ENCODE measurements at places on chromosomes 7 and 10. TPM values are rescaled to one million over a fixed set of nuclear protein-coding genes. Genes with fewer than 3 reads are reported as not detected.

OLAH gene
- total RNA-seq, result 3.7 TPM

GRM3 gene
- total RNA-seq, result not detected

NODAL gene
- not detected for total RNA-seq

CCDC6 gene
- total RNA-seq, result 21.1 TPM

OR2A5 gene
- not detected for total RNA-seq

RELN gene
- 0.11 TPM for total RNA-seq

MAGI2 gene
- 4.0 TPM for total RNA-seq

PMS2 gene
- total RNA-seq, result 13.2 TPM

CYCS gene
- total RNA-seq, result 11.5 TPM

DNA sequence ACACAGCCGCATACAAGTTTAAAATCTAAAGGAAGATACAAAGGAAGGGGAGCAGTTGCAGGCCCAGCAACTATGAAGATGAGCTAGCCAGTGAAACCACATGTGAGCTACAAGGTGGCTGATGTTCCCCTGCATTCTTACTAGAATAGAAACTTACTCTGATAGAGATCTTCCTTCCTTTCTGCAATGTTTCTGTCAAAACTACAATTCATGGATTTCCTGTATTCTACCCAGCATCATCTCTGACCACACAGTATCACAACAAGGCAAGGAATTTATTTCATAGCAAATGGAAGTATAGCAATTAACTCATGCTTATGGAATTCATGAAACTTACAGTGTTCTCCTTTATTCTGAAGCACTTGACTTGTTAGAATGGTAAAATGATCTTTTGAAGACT lies 68.7 kb upstream of the AASS start:
- no peak overlapping the region for H3K4me3 ChIP-seq
- no peaks in the 10 kb centered on the region for H3K36me3 ChIP-seq
- no peak overlapping the region for H3K27ac ChIP-seq
- H3K27me3 ChIP-seq, result no peaks in the 10 kb centered on the region
- H3K4me1 ChIP-seq, result no peaks in the 10 kb centered on the region

DNA sequence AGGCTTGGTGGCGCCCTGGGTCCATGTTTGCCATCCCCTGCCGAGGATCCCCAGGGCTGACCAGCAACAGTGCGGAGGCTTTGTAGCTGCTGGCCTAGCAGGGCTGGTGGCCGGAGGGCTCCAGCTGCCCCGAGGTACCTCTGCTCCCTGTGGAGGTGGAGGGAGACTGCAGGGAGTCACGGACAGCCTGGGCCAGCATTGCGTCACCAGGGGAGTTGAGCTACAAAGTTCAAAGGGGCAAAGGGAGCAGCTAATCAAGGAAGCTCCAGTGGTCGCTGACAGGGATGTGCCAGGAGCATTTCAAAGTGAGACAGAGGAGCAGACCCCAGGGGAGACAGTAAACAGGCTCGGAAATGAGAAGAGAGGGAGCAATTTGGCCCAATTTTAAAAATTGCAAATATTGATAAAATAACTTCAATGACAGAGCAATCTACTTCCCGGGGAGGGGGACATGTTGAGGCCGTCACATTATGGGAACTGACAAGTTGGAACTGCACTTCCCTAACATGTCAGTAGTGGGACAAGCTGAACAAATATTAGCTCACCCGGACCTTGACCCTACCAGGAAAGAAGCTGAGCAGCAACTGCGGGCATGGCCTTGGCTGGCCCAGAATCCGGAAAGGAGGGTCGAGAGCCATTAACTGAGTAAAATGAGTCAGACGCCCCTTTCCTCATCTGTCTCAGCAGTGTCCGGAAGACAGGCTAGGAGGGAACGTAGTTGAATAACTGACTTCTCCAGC lies 39.4 kb downstream of the BTBD16 start:
- H3K36me3 ChIP-seq, result no peaks in the 10 kb centered on the region
- peak overlapping the region; percentile 93 for H3K27ac ChIP-seq
- no peak for DNase-seq
- H3K4me3 ChIP-seq, result no peak overlapping the region
- H3K4me1 ChIP-seq, result peaks cover 10% of the 10 kb centered on the region
- no peaks in the 10 kb centered on the region for H3K27me3 ChIP-seq

DNA sequence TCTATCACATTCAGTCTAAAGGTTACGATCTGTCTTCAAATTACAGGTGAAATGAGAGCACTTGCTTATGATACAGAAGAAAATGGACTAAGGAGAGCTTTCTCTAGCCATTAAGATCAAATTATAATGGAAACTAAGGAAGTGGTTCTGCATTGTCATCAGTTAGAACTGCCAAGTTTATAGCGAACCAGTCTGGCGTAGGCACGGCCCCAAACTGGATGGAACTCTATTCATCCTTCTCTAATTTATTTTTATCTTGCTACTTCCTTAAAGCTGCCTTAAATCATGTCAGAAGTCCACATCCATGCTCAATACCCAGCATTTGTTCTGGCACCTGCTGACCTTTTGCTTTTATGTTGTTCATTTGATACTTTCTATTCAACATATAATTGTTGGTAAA lies 63.7 kb upstream of the APBB1IP start:
- H3K4me1 ChIP-seq, result no peaks in the 10 kb centered on the region
- H3K36me3 ChIP-seq, result no peaks in the 10 kb centered on the region
- H3K27ac ChIP-seq, result no peak overlapping the region
- no peaks in the 10 kb centered on the region for H3K27me3 ChIP-seq
- DNase-seq, result no peak

GRCh38 chr7:37690206-37690605 lies 6.6 kb downstream of the GPR141 start:
- no peak for DNase-seq
- H3K27ac ChIP-seq, result no peak overlapping the region
- H3K4me1 ChIP-seq, result no peaks in the 10 kb centered on the region
- H3K27me3 ChIP-seq, result no peaks in the 10 kb centered on the region
- H3K36me3 ChIP-seq, result no peaks in the 10 kb centered on the region

- no peak overlapping the region for H3K27ac ChIP-seq
- no peak for DNase-seq
- no peak overlapping the region for H3K4me3 ChIP-seq
- no peaks in the 10 kb centered on the region for H3K27me3 ChIP-seq
- no peaks in the 10 kb centered on the region for H3K4me1 ChIP-seq
These were observed 179.2 kb downstream of the FRMD4A start for GRCh38 chr10:14151571-14151970.

GRCh38 chr10:22010973-22011408 lies 7.5 kb upstream of the DNAJC1 start:
- no peaks in the 10 kb centered on the region for H3K27me3 ChIP-seq
- no peak overlapping the region for H3K4me3 ChIP-seq
- no peak overlapping the region for H3K27ac ChIP-seq
- H3K4me1 ChIP-seq, result no peaks in the 10 kb centered on the region
- DNase-seq, result no peak

DNA sequence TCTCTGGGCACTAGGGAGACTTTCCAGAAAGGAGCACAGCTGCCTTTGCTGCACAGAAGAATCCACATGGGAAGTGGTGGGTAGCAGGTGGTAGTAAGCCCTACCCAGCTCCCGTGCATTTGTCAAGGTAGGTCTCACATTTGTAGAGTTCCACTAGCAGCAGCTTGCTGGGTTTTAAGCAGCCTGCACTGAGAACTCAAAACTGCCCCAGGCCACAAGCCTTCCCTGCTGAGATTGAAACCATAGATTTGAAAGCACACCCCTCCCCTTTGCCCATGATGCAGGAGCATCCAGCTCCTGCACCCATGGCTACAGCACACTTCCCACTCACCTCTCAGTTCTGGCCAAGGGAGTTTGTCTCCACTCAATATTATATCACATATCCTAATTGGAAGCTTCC lies 604.5 kb upstream of the STEAP1 start:
- no peak overlapping the region for H3K27ac ChIP-seq
- DNase-seq, result no peak
- no peaks in the 10 kb centered on the region for H3K4me1 ChIP-seq
- no peaks in the 10 kb centered on the region for H3K36me3 ChIP-seq

DNA sequence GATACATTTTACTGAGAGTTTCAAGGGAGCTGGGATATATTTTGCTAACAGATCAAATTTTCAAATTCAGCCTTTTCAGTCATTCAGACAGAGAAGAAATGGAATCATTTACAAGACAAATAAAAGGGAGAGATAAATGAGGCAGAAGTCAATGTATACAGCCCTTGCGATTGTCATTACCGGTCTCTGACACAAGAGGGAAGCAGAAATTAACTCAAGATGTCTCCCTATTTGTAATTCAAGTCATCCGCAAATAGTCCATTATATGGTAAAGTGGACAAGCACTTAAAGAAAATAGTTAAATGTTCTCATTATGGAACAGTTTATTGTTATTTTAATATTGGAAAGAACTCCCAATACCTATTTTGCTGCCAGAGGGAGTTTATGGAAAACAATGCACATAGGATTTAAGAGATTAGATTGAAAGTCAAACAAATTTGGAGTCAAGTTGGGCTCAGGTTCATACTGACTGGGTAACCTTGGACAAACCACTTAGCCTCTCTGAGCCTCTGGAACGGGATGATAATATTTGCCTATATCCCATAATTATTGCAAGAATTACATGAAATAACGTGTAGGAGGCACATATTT lies 89.3 kb upstream of the PRKCQ start:
- DNase-seq, result no peak
- H3K4me3 ChIP-seq, result no peak overlapping the region
- H3K27ac ChIP-seq, result no peak overlapping the region
- H3K4me1 ChIP-seq, result no peaks in the 10 kb centered on the region
- H3K36me3 ChIP-seq, result no peaks in the 10 kb centered on the region

- H3K27ac ChIP-seq, result peak overlapping the region; percentile 69
- DNase-seq, result no peak
- no peaks in the 10 kb centered on the region for H3K36me3 ChIP-seq
- no peak overlapping the region for H3K4me3 ChIP-seq
These were observed 63.7 kb upstream of the STEAP1B start for GRCh38 chr7:22563621-22564241.

GRCh38 chr10:94225589-94225988 lies 137.2 kb downstream of the NOC3L start:
- DNase-seq, result no peak
- H3K4me1 ChIP-seq, result no peaks in the 10 kb centered on the region
- H3K27me3 ChIP-seq, result no peaks in the 10 kb centered on the region
- H3K4me3 ChIP-seq, result no peak overlapping the region

DNA sequence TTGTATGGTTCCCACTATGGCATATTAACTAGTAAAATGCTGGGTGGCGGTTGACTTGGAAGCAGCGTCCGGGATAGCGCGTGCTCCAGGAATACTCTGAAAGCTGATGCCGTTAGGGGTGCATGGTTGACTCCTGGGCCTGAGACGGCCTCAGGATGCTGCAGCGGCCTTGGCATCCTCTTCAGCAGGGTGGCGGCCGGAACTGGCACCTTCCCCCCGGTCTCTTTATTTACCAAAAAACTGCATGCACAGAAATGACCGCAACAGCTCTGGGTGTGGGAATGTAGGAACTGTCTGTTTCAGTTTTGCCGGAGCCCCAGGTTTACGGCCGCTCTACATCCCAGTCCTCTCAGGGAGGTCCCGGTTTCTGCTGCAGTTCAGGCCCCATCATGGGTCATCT lies 28.8 kb downstream of the PFKP start:
- H3K4me1 ChIP-seq, result peaks cover 14% of the 10 kb centered on the region
- H3K4me3 ChIP-seq, result peak overlapping the region; percentile 56
- H3K27ac ChIP-seq, result peak overlapping the region; percentile 90
- H3K36me3 ChIP-seq, result peaks cover 6% of the 10 kb centered on the region

- no peak for DNase-seq
- H3K27me3 ChIP-seq, result no peaks in the 10 kb centered on the region
- no peaks in the 10 kb centered on the region for H3K4me1 ChIP-seq
- no peaks in the 10 kb centered on the region for H3K36me3 ChIP-seq
- H3K4me3 ChIP-seq, result no peak overlapping the region
- no peak overlapping the region for H3K27ac ChIP-seq
These were observed 28.2 kb upstream of the ASL start for GRCh38 chr7:66047426-66047825.

DNA sequence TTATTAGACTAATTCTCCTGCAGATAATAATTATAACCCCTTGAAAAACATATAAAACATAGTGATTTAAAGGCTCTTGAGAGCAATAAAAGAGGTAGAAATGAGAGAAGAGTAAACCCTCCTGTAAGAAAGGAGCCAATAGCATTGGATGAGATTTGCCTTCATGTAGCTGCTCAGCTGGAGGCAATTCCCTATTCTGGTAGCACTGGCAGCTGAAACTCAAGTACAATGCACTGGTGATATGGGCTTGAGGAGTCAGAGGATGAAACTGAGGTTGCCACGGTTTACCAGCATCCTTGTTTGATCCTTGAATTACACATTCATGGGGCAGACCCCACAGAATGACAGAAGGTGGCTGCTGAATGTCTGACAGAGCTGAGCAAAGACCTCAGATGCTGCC lies 76.4 kb downstream of the CTTNBP2 start:
- peaks cover 4% of the 10 kb centered on the region for H3K36me3 ChIP-seq
- no peaks in the 10 kb centered on the region for H3K4me1 ChIP-seq
- H3K27me3 ChIP-seq, result no peaks in the 10 kb centered on the region
- no peak overlapping the region for H3K27ac ChIP-seq

GRCh38 chr7:18497082-18497481 lies 1.5 kb downstream of the HDAC9 start:
- no peaks in the 10 kb centered on the region for H3K27me3 ChIP-seq
- peak overlapping the region; percentile 67 for H3K4me3 ChIP-seq

- no peak overlapping the region for H3K27ac ChIP-seq
- H3K4me1 ChIP-seq, result no peaks in the 10 kb centered on the region
- H3K4me3 ChIP-seq, result no peak overlapping the region
These were observed 15.7 kb upstream of the CYREN start for GRCh38 chr7:135186261-135186540.

DNA sequence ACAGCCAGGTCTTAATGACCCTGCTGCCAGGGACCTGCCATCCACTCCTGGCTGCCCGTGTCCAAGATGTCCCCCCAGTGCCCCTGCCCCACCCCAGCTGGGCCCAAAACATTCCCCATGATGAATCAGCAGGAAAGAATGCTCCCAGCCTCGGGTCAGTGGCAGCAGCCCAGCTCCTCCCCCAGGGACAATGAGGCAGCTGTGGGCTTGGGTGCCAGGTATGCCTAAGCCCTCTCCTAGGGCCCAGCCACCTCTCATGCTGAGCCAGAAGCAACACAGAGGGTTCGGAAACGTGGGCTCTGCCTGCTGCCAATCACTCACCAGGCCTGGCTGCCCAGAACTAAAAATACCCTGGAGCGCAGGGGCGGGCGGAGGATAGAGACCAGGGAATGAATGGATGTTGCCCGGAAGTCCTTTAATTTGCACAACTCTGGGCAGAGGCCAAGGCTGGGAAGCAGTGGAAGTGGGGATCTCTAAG lies 1.5 kb upstream of the LOXL4 start:
- H3K27me3 ChIP-seq, result no peaks in the 10 kb centered on the region
- peak; percentile 83 for DNase-seq
- H3K4me3 ChIP-seq, result peak overlapping the region; percentile 1
- H3K27ac ChIP-seq, result peak overlapping the region; percentile 91
- H3K36me3 ChIP-seq, result no peaks in the 10 kb centered on the region
- peaks cover 32% of the 10 kb centered on the region for H3K4me1 ChIP-seq

GRCh38 chr7:77866370-77866769 lies 67.8 kb downstream of the PHTF2 start:
- H3K4me3 ChIP-seq, result no peak overlapping the region
- H3K4me1 ChIP-seq, result no peaks in the 10 kb centered on the region
- no peak for DNase-seq
- no peaks in the 10 kb centered on the region for H3K36me3 ChIP-seq

DNA sequence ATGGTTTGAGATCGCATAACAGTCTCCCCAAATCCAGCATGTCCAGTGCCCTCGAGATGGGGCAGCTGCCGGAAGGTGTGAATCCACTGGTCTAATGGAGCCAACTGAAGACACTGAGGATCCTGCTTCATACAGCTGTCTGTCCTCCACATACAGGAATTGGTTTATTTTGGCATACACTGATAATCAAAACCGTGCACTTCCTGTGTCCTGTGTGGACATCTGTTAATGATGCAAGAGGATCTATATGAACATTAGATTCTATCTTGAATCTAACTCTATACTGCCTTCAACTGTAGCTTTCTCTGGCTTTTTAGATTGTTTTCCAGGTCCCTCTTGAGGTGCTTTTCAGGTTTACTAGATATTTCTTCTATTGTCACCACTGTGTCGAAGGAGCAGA lies 3.0 kb upstream of the JAZF1 start:
- no peaks in the 10 kb centered on the region for H3K4me1 ChIP-seq
- H3K36me3 ChIP-seq, result no peaks in the 10 kb centered on the region
- no peak overlapping the region for H3K27ac ChIP-seq
- H3K27me3 ChIP-seq, result no peaks in the 10 kb centered on the region

Measured in ascending aorta (tissue), 2 donors.